Left ventricle myocardium superior (tissue), 1 donor: ENCODE measurements at places on chromosomes 1 and 21. TPM values are rescaled to one million over a fixed set of nuclear protein-coding genes. Genes with fewer than 3 reads are reported as not detected.

TDRD5 gene
- not detected for total RNA-seq

SMCP gene
- total RNA-seq: not detected

TMEM50B gene
- 32.8 TPM for total RNA-seq

STXBP3 gene
- total RNA-seq: 23.3 TPM

SYDE2 gene
- total RNA-seq: 23.0 TPM

DOCK7 gene
- 9.4 TPM for total RNA-seq

SPRR5 gene
- total RNA-seq: not detected

CRYBG2 gene
- not detected for total RNA-seq

IFNAR1 gene
- total RNA-seq: 23.6 TPM

DRAXIN gene
- 0.05 TPM for total RNA-seq

GPR153 gene
- total RNA-seq: 7.7 TPM

MRPS21 gene
- total RNA-seq: 72.3 TPM

EXTL2 gene
- total RNA-seq: 9.1 TPM

OR10J1 gene
- not detected for total RNA-seq

DYRK1A gene
- 67.1 TPM for total RNA-seq

CELA2A gene
- total RNA-seq: not detected

FAM72D gene
- not detected for total RNA-seq

COP1 gene
- total RNA-seq: 20.3 TPM

LRRC3 gene
- 2.1 TPM for total RNA-seq

USP16 gene
- 30.5 TPM for total RNA-seq

C4BPA gene
- total RNA-seq: not detected

ASCL5 gene
- not detected for total RNA-seq

KRTAP21-2 gene
- not detected for total RNA-seq

CDC42SE1 gene
- 27.2 TPM for total RNA-seq

MPL gene
- total RNA-seq: 0.40 TPM

PRRX1 gene
- 36.5 TPM for total RNA-seq

RGSL1 gene
- not detected for total RNA-seq

GCSAML gene
- total RNA-seq: not detected

IBA57 gene
- total RNA-seq: 11.2 TPM

UTP11 gene
- 38.6 TPM for total RNA-seq

CDK18 gene
- total RNA-seq: 209 TPM

TAGLN2 gene
- 104 TPM for total RNA-seq

FOXD2 gene
- total RNA-seq: not detected

OR2T11 gene
- total RNA-seq: not detected

CHIT1 gene
- not detected for total RNA-seq

APCS gene
- not detected for total RNA-seq

NBPF6 gene
- total RNA-seq: not detected

FCRLB gene
- 0.17 TPM for total RNA-seq

OR2M5 gene
- not detected for total RNA-seq

ZNF362 gene
- total RNA-seq: 37.8 TPM

SLC2A5 gene
- 3.2 TPM for total RNA-seq

FBLIM1 gene
- total RNA-seq: 100 TPM

NGF gene
- 3.2 TPM for total RNA-seq

TPTE gene
- not detected for total RNA-seq

NBL1 gene
- 49.1 TPM for total RNA-seq

VHLL gene
- not detected for total RNA-seq

TCP10L gene
- 2.9 TPM for total RNA-seq

CD5L gene
- total RNA-seq: 3.5 TPM

CFHR4 gene
- not detected for total RNA-seq

LCE2A gene
- not detected for total RNA-seq

SPRR1B gene
- not detected for total RNA-seq

NR1I3 gene
- total RNA-seq: not detected
